ENCODE measurements at places on chromosomes 13 and 19.

DNA sequence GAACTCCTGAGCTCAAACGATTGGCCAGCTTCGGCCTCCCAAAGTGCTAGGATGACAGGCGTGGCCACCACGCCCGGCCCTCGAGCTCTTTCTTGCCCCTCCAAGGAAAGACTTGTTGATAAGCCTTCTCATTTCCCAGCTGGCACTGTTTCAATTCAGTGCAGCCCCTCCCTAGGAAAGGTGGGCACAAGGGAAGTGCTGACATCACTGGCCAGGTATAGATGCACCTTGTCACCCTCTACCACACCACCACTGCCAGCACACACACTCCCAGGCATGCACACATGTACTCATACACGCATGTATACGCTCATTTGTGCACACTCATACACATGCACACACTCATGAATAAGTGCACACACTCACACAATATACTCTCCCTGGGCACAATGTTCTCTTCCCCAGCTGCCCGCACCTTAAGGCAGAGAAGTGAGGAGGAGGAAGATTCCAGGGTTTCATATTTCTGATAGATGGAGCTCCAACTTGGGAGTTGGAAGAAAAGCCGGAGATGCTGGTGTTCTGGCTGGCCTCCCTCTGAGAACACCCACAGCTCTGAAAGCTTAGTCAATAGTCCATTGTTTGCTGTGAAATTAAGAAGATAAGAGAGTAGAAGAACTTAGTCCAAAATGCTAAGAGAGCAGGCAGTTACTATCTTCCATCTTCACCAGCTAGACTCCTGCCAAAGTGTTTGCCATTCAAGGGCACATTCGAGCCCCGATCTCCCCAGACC, 196.7 kb downstream of the FOXO1 start:
- DNase-seq, result no peak

GRCh38 chr13:44389876-44390275, 16.3 kb downstream of the SERP2 start:
- DNase-seq, result no peak

DNA sequence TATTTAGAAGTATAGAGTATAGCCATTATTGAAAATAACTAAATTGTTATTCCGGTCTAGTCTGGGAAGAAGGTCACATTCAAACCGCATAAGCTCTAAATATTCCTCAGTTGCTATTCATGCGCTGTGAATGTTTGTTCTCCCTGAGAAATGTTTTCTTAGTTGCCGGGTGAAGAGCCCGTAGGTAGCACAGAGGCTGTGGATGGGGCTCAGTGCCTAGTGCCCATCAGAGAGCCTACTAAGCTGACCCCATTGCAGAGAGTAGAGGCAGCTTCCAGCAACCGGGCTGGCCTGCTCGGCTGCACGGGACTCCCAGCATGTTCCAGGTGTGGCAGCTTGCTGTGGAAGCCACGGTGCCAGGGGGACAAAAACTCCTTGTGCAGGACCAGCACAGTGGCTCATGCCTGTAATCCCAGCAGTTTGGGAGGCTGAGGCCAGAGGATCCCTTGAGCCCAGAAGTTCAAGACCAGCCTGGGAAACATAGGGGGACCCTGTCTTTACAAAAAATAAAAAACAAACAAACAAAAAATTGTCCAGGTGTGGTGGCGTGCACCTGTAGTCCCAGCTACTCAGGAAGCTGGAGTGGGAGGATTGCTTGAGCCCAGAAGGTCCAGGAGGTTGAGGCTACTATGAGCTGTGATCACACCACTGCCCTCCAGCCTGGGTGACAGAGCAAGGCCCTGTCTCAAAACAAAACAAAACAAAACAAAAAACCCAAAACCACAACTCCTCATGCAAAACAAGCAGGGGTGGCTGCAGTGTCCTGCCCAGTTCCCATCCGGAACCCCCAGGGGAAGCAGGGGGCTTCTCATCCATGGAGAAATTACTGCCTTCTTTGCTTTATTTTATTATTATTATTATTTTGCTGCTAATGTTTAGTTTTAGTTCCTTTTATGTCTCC, 82.5 kb downstream of the KCTD15 start:
- no peak for DNase-seq

GRCh38 chr13:66430728-66431127, 799.4 kb downstream of the PCDH9 start:
- no peak for DNase-seq

DNA sequence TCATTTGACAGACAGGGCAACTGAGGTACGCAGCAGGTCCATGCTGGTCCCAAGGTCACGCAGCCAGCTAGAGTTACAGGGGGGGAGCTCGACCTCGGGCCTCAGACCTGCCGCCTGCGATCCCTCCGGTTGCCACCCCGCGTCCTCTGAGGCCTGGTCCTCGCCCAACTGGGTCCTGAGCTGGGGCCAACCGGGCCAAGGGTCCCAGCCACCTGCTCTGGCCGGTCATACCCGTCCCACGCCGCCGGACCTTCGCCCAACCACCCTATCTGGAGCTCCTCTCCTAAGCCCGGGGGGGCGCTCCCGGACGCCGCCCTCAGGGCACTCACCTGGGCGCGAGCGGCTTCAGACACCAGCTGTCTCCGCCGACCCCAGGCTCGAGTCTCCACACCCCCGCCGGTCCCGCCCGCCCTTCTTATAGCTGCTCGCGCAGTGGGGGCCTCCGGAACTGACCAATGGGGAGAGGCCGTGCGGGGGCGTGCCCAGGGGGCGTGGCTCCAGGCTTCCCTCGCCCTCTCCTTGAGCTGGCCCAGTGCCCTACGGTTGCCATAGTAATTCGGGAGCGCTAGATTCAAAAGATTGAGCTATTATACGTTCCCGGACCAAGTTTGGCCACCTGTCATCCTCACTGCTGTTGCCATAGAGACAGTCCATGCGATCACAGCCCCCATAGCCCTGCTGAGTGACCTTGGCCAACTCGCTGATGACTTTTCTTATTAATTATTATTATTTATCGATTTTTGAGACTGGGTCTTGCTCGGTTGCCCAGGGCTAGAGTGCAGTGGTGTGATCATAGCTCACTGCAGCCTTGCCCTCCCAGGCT, at the start of gene PLIN5:
PLIN5 (minus strand) TSS at position 389 of the 823 bp plus-strand sequence. CDS start 1,150 bp downstream, outside the sequence.
- DNase-seq, result peak; percentile 46

DNA sequence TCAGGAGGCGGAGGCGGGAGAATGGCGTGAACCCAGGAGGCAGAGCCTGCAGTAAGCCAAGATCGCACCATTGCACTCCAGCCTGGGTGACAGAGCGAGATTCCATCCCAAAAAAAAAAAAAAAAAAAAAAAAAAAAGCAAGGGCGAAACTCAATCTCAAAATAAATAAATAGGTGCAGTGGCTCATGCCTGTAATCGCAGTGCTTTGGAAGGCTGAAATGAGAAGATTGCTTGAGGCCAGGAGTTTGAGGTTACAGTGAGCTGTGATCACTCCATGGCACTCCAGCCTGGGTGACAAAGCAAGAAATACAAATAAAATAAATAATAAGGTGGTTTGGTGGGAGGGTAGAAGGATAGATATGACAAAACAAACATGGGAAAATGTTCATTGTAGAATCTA, 39.0 kb upstream of the CYP2S1 start:
- DNase-seq, result no peak

GRCh38 chr13:36814465-36814864, 4.6 kb upstream of the RFXAP start:
- no peak for DNase-seq

- DNase-seq, result no peak
Observed at GRCh38 chr13:24267801-24268200, 41.6 kb upstream of the C1QTNF9 start.

DNA sequence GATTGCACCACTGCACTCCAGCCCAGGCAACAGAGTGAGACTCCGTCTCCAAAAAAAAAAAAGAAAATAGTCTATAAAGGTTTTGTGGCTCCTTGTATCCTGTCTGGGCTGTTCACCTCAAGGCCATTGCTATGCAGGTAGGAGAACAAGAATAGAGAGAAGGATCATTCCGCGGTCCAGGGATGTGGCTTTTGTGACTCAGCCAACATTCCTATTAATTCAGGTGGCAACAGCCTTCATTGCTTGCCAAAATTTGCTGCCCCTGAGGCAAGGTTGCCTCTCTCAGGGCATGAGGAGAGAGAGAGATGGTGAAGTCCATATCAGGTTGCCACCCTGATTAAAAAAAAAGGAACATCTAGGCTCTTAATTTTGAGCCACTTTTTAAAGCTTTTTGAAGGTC, 8.0 kb downstream of the ZNF551 start:
- DNase-seq, result no peak

- DNase-seq, result no peak
Observed at GRCh38 chr13:22187329-22187728, 516.5 kb downstream of the FGF9 start.

DNA sequence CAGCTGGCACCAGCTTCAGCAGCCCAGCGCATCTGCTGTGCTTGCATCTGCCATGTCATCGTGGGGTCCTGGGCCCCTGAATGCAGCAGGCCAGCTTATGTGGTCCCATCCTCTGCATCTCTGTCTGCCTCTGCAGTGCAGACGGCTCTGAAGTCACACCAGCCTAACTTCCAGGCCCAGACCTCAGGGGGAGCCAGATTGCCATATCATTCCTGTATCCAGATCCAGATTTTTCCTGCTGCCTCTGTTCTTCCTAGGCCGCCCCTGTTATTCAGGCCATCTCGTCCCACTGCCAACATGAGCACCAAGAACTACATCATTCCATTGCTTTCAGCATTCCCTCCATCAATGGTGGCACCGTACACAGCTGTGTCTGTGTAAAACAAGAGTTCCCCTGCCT, 571.6 kb downstream of the UQCRFS1 start:
- no peak for DNase-seq

GRCh38 chr19:16205205-16206045, 7.7 kb downstream of the AP1M1 start:
- no peak for DNase-seq

DNA sequence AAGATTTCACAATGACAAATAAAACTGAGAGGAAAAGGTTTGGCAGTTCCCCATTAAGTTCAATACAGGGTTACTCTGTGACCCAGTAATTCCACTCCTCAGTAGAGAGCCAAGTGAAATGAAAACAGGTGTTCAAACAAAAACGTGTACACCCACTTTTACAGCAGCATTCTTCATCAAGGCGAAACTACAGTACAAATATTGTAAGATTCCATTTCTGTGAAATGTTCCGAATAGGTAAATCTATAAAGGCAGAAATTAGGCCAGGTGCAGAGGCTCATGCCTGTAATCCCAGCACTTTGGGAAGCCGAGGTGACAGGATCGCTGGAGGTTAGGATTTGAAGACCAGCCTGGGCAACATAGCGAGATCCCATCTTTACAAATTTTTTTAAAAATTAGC, 8.9 kb upstream of the GDF15 start:
- no peak for DNase-seq

- peak; percentile 16 for DNase-seq
Observed at GRCh38 chr13:79522583-79522982, 41.6 kb downstream of the NDFIP2 start.
